ENCODE measurements at places on chromosomes 4 and X.

DNA sequence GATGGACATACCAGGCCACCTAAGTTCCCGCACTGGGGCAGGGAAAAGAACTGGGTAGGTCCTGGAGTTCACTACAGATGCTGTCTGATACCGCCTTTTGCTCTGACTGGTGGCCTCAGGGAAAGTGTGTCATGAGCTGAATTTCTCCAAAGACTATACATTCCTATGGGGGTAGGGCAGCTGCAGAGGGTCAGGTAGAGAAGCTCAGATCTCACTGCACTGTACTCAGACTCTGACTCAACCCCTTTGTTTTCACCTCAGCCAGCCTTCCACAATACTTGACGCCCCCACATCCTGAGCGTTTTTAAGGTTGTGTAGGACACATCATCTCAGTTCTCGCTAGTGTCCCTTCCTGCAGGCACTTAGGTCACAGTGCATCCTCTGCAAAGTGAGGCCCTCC is 7.8 kb downstream of the GATB start:
- no peak for DNase-seq

DNA sequence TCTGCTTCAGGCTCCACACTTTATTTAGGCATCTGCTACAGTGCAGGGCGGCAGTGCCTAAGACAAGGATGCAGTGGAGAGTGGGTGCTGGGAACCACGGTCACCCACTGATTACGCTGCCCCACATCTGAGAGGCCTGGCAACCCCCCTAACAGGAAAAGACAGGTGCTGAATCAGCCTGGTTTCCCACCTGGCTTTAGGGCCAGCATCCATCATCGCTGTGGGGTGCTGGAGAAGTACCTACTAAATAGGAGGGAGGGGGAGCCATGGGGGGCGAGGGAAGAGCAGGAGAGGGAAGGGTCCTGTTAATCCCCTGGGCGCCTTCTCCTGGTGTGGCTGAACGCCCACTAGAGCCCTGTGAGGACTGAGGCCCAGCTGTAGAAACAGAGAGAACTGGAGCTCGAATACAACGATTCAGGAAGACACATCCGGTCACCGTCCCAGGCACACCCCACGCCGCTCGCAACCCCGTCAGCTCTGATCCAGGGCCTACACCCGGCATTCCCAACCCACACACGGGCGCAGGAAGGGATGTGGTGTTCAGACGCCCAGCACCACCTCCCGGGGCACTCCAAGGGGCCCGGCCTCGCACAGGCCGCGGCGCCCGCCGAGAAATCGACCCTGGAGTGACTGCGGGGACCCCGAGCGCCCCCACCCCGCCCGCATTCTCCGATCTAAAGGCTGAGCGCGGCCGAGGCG is 554 bp downstream of the DCTD start:
- no peak for DNase-seq

- no peak for DNase-seq
Measured at GRCh38 chr4:36348403-36348938, 67.1 kb downstream of the DTHD1 start.

DNA sequence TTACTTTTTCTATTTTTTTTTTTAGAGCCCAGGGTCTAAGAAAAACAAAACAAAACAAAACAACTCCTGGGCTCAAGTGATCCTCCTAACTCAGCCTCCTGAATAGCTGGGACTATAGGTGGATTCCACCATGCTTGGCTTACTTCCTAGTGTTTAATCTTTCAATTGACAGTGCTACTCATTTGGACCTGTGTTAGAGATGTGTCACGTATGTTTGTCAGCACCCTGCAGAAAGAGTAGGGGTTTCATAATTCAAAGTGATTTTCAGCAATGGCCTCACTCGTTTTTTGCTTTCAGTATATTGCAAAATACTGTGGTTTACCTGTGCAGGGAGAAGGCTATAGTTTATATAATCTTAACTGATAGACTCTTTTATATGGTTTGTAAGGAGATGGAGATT is 71.6 kb upstream of the TEX13D start:
- no peak for DNase-seq

- no peak for DNase-seq
Measured at GRCh38 chr4:86449746-86450588, 90.1 kb upstream of the MAPK10 start.

- no peak for DNase-seq
Measured at GRCh38 chr4:1882850-1883271, 11.7 kb downstream of the NSD2 start.

DNA sequence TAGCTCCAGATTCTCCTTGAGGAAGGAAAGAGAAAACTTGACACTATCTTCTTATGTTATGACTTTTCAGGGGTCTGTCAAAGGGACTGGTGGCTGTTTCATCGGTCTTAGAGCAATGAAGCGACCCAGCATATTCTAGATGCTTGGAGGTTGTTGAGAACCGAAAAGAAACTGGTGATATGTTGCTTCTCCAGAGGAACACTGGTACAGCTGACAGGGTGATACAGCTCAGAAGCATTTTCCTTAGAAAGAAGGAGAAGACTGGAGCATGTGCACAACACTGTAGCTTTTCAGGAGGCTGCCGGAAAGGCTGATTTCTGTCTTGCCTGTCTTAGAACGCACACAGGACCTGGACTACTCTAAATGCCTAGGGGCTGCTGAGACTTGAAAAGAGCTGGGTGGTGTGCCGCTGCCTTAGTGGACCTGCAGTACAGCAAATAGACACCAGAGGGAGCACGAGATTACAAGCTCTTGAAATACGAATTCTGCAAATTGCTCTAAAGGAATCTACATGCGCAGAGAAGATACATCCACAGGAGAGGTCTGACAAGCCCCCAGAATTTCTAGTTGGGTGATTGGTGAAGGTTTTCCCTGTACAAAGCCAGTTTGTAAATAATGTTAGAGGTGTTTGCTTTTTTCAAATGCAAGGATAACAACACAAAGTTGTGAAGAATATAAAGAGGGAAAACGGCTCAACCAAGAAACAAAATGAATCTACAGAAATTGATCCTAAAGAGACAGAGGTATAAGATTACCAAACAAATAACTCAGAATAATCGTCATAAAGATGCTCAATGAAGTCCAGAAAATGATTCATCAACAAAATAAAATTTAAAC is 223.1 kb upstream of the DMD start:
- DNase-seq = no peak

DNA sequence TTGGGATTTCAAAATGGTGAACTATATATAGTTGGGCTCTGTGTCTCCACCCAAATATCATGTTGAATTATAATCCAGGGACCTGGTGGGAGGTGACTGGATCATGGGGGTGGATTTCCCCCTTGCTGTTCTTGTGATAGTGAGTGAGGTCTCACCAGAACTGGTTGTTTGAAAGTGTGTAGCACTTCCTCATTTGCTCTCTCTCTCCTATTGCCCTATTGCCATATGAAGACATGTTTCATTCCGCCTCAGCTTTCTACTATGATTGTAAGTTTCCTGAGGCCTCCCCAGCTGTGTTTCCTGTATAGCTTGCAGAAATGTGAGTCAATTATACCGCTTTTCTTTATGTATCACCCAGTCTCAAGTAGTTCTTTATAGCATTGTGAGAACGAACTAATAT is 545.6 kb downstream of the TRAM1L1 start:
- no peak for DNase-seq
